Spinal cord (tissue), 10 donors: ENCODE measurements at places on chromosomes 12 and 14. TPM values are rescaled to one million over a fixed set of nuclear protein-coding genes. Genes with fewer than 3 reads are reported as not detected.

Gene FGF23
- total RNA-seq, result 0.40 TPM

Gene SERPINA1
- 5.9 TPM for total RNA-seq

DNA sequence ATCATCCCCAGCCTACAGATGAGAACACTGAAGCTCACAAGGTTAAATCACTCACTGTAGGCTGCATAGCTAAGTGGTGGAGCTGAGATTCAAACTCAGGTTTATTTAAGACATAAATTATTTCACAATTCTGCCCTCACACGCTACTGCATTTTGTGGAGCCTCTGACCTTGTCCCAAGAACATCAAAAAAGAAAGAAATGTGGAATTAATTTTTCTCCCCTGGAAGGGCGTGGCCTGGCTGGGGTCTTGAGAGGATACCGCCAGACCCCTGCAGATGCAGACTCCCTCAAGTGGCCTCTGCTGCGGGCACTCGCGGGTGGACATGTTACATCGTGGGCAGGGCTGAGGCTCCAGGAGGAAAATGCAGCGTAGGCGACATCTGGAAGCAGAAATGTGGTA lies 40.6 kb downstream of the LTBP2 start:
- no peaks in the 10 kb centered on the region for H3K36me3 ChIP-seq
- H3K4me3 ChIP-seq, result no peak overlapping the region
- H3K27me3 ChIP-seq, result peaks cover 2% of the 10 kb centered on the region
- no peak for DNase-seq
- peaks cover 36% of the 10 kb centered on the region for H3K4me1 ChIP-seq

Gene RGS6
- 9.4 TPM for total RNA-seq

DNA sequence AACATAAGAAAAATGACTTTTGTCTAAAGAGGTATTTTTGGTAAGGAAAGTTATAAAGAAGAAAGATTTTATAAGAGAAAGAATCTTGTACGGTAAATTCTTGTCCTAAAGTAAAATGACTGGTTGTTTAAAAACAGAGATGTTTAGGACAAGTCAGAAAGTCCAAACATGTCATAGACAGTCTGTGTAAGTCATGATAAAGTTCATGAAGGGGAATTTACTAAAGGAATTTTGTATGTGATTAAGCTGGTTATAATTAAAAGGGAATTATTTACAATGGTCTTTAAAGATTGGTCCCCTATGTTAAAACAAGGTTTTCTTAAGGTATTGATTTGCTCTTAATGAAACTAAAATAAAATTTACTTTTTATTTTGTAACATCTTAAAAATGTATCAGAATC lies 269.4 kb upstream of the CCDC196 start:
- DNase-seq, result no peak
- no peak overlapping the region for H3K4me3 ChIP-seq
- no peak overlapping the region for H3K27ac ChIP-seq
- no peaks in the 10 kb centered on the region for H3K4me1 ChIP-seq
- H3K36me3 ChIP-seq, result no peaks in the 10 kb centered on the region

DNA sequence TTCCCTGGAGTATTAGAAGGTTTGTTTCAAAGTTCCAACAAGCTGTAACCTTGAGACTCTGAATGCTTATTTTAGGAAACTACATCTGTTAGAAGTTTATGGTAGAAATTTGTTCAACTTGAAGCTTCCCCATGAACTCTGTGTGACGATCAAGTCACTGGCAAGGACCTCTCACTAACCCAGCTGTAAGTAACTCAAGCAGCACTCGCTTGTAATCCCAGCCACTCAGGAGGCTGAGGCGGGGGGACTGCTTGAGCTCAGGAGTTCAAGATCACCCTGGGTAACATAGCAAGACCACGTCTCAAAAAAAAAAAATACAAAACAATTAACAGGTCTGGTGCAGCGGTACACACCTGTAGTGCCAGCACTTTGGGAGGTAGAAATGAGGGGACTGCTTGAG lies 25.6 kb downstream of the TESC start:
- no peak overlapping the region for H3K27ac ChIP-seq
- no peaks in the 10 kb centered on the region for H3K27me3 ChIP-seq

GRCh38 chr14:68214431-68214830 lies 394.9 kb downstream of the RAD51B start:
- H3K27me3 ChIP-seq, result no peaks in the 10 kb centered on the region
- H3K4me1 ChIP-seq, result no peaks in the 10 kb centered on the region
- no peak overlapping the region for H3K4me3 ChIP-seq
- no peak overlapping the region for H3K27ac ChIP-seq
- no peaks in the 10 kb centered on the region for H3K36me3 ChIP-seq
